ENCODE measurements at places on chromosomes 3 and 15.
A peak's percentile ranks its signal among the peaks of the same experiment; 100 is the strongest.

DNA sequence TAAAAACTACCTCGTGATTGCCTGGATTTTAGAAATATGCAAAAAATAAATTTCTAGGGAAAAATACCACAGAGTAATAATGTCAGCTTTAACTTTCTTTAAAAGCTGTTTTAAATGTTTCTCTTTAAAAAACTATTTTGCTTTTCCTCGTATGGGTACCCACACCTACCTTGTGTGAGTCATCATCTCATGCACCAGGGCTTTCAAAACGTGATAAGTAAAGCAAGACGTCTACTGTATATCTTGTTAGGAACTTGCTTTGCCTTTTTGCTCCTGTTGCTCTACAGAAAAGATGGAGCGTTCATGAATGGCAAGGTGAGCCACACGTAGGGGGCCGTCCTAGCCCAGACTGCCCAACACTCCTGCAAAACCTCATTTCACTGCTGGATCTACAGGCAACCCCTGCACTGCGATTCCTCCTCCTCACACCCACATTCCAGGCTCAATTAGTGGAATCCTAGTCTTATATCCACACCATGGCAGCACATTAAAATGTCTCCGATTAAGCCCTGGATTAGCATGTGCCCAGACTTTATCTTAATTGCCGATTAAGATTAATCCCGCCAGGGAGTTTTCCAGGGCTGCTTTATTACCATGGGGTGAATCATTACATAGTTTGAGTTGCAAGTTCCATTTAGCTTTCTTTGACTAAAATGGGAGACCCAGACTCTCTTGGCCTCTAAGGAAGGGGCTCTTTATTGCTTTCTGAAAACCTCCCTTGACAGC lies 293.6 kb upstream of the ICE2 start:
- no peaks in the 10 kb centered on the region for H3K4me1 ChIP-seq
- no peak overlapping the region for H3K27ac ChIP-seq
- H3K36me3 ChIP-seq: peaks cover under 1% of the 10 kb centered on the region

GRCh38 chr3:136804813-136805212 lies 14.1 kb upstream of the SLC35G2 start:
- H3K36me3 ChIP-seq: peaks cover 2% of the 10 kb centered on the region
- H3K4me3 ChIP-seq: no peak overlapping the region
- H3K4me1 ChIP-seq: peaks cover 10% of the 10 kb centered on the region
- H3K27ac ChIP-seq: no peak overlapping the region
- DNase-seq: no peak
- H3K27me3 ChIP-seq: peaks cover 2% of the 10 kb centered on the region

GRCh38 chr15:40793216-40793989 lies 13.5 kb upstream of the ZFYVE19 start:
- no peak overlapping the region for H3K27ac ChIP-seq
- no peak for DNase-seq
- H3K36me3 ChIP-seq: peaks cover 6% of the 10 kb centered on the region
- no peaks in the 10 kb centered on the region for H3K27me3 ChIP-seq
- H3K4me3 ChIP-seq: no peak overlapping the region
- peaks cover 16% of the 10 kb centered on the region for H3K4me1 ChIP-seq

DNA sequence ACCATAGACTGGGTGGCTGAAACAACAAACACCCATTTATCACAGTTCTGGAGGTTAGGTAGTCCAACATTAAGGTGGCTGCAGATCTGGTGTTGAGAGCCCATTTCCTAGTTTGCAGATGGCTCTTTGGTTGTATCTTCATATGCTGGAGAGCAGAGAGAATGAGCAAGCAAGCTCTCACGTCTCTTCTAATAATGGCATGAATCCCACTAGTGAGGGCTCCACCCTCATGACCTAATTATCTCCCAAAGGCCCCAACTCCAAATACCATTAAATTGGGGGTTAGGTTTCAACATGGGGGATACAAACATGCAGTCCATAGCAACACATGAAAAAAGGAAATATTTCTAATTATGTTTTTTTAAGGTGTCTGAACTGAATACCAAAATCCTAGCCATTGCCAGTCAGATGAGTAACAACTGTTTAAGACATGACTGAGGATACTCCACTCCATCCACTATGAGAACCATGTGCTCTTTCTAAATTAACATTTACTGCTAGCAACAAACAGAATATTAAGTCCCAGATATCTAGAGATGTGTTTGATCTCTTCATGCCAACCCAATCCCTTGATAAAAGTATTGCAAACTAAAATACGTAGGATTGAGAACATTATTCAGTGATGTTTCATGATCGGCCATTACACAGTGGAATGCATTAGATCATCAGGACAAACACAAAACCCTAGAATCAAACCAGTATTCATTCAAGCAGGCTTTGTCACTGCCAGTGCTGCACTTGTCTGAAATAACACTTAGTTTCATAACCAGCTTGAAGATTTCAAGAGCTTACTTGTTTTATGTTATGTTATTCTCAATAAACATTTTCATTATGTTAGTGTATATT lies 340.3 kb downstream of the SLC9A9 start:
- no peak overlapping the region for H3K27ac ChIP-seq
- H3K36me3 ChIP-seq: no peaks in the 10 kb centered on the region
- H3K4me1 ChIP-seq: no peaks in the 10 kb centered on the region
- H3K4me3 ChIP-seq: no peak overlapping the region
- no peak for DNase-seq
- no peaks in the 10 kb centered on the region for H3K27me3 ChIP-seq

DNA sequence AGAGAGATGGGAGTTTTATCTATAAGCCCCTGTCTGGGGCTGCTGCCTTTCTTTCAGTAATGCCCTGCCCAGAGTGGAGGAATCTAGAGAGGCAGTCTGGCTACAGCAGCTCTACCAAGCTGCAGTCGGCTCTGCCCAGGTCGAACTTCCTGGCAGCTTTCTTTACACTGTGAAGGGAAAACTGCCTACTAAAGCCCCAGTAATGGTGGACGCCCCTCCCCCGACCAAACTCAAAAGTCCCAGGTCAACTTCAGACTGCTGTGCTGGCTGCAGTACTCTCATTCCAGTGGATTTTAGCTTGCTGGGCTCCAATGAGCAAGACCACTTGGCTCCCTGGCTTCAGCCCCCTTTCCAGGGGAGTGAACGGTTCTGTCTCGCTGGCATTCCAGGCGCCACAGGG lies 65.9 kb upstream of the RARB start:
- no peak for DNase-seq
- no peaks in the 10 kb centered on the region for H3K4me1 ChIP-seq
- H3K27ac ChIP-seq: no peak overlapping the region
- H3K4me3 ChIP-seq: no peak overlapping the region
- no peaks in the 10 kb centered on the region for H3K27me3 ChIP-seq
- H3K36me3 ChIP-seq: no peaks in the 10 kb centered on the region

DNA sequence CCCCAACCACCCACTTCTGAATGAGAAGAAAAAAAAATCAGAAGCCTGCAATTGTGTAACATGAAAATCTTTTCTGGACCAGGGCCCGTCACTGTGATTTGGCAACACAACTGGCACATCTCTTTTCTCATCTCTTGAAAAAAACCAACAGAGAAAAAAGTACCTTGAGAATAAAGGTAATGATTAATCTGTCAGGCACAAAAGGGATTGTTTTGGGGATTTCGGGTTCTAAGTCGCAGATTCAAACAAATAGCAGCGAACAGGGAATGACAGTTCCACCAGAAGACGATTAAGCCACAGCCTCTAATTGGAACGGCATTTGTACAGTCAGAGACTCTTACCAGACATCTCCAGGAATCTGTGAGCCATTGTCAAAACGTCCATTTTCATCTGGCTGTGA lies at the start of gene AQP9:
Gene AQP9 (plus strand): TSS at position 276 of the 400 bp plus-strand sequence. CDS start 185 bp downstream, outside the sequence.
- no peak within 1 kb of the TSS for H3K4me3 ChIP-seq
- H3K27me3 ChIP-seq: peaks cover 43% of the 10 kb centered on the region
- no peak within 1 kb of the TSS for H3K27ac ChIP-seq
- H3K4me1 ChIP-seq: no peaks in the 10 kb centered on the region
- no peak for DNase-seq
- H3K36me3 ChIP-seq: no peaks in the 10 kb centered on the region

GRCh38 chr15:77800305-77800704 lies 167.6 kb upstream of the LINGO1 start:
- H3K27me3 ChIP-seq: no peaks in the 10 kb centered on the region
- no peak overlapping the region for H3K4me3 ChIP-seq
- H3K27ac ChIP-seq: no peak overlapping the region
- no peak for DNase-seq

DNA sequence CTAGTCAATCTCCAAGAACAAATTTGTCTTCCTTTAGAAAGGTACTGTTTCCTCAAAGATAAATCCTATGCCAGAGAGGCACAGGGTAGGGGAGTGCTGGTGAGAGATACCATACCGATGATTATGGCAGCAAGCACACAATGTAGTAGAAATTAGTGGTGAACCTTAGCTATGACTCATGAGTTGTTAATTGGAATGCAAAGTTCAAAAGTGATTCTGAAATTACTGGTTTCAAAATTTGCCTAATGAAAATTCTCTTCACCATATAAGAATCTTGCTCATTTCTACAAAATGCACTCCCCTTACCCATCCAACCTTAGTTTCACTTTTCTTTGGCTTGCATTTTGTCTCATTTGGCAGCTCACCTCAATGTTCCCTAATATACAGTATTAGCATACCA lies 139.5 kb upstream of the SLC2A2 start:
- H3K27me3 ChIP-seq: no peaks in the 10 kb centered on the region
- H3K4me1 ChIP-seq: peaks cover 19% of the 10 kb centered on the region
- H3K4me3 ChIP-seq: peak overlapping the region; percentile 38
- H3K27ac ChIP-seq: peak overlapping the region; percentile 82

DNA sequence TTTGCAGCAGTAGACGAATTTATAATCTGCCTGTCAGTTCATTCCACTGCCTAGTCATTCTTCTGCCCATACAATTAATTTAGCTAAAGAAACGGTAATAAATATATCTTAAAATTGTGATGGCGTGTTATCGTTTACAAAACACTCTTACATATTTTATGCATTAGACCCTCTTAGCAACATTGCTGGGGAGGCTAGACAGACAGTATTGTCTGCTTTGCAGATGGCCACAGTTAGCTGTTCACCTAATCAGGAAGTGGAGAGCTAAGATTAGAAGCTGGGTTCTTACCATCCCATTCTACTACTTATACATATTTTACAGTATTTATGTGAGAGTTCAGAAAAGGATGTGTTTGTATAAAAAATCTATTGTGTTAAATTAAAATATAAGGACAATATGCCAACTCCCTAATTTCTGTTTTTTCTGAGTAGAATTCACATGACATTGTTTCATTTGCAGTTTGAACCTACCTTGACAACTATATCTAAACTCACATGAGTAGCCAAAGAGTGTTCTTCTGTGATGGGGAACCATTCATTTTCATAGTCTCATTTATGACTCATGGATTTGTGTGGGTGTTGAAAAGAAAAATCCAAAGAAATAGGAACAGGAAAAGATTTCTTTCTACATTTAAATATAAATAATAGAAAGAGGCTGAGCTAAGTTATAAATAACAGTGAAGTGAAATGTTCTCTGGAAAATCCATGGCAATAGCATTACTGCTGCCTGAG lies 41.7 kb upstream of the C3orf80 start:
- no peak overlapping the region for H3K4me3 ChIP-seq
- no peak for DNase-seq
- H3K4me1 ChIP-seq: no peaks in the 10 kb centered on the region
- no peak overlapping the region for H3K27ac ChIP-seq

GRCh38 chr15:69730281-69731080 lies 277.9 kb downstream of the RPLP1 start:
- no peak for DNase-seq
- peaks cover 17% of the 10 kb centered on the region for H3K4me1 ChIP-seq
- H3K36me3 ChIP-seq: no peaks in the 10 kb centered on the region
- no peak overlapping the region for H3K4me3 ChIP-seq

- H3K36me3 ChIP-seq: peaks cover 2% of the 10 kb centered on the region
- no peak for DNase-seq
- H3K27ac ChIP-seq: no peak overlapping the region
- peaks cover 13% of the 10 kb centered on the region for H3K27me3 ChIP-seq
- peaks cover 34% of the 10 kb centered on the region for H3K4me1 ChIP-seq
These were observed 35.5 kb downstream of the DZIP1L start for GRCh38 chr3:138079901-138080300.

- H3K27ac ChIP-seq: no peak overlapping the region
- H3K36me3 ChIP-seq: no peaks in the 10 kb centered on the region
- no peak overlapping the region for H3K4me3 ChIP-seq
- H3K27me3 ChIP-seq: no peaks in the 10 kb centered on the region
These were observed 339.7 kb upstream of the EPHA3 start for GRCh38 chr3:88767746-88768145.

DNA sequence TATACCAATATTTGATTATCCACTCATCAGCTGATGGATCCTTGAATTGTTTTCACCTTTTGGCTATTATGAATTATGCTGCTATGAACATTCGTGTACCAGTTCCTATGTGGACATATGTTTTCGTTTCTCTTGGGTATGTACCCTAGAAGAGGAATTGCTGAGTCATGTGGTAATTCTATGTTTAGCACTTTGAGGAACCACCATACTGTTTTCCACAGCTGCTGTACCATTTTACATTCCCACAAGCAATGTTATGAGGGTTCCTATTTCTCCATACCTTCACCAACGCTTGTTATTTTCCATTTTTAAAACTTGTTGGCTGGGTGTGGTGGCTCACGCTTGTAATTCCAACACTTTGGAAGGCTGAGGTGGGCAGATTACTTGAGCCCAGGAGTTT lies 62.9 kb downstream of the RPLP1 start:
- H3K36me3 ChIP-seq: no peaks in the 10 kb centered on the region
- H3K27me3 ChIP-seq: peaks cover 39% of the 10 kb centered on the region
- H3K4me1 ChIP-seq: peaks cover 5% of the 10 kb centered on the region
- no peak overlapping the region for H3K4me3 ChIP-seq
- no peak for DNase-seq

DNA sequence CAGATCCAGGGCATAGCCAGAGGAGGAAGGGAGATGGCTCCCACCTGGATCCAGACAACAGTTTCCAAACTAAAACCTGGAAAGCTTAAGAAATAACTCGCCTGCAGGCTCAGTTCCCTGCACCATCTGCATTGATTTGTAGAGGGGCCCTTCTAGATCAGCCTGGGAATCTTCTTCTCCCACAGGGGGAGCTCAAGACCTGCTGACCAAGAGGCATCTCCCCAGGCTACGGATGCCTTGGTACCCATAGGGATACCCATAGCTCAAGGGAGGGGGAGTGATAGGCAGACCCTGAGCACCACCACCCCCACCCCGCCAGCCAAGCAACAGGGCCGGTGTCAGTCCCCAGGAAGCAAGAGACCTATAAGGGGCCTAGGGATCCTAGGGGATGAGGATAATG lies 28.0 kb upstream of the DCLK3 start:
- DNase-seq: no peak
- H3K27ac ChIP-seq: no peak overlapping the region
- H3K4me1 ChIP-seq: no peaks in the 10 kb centered on the region

DNA sequence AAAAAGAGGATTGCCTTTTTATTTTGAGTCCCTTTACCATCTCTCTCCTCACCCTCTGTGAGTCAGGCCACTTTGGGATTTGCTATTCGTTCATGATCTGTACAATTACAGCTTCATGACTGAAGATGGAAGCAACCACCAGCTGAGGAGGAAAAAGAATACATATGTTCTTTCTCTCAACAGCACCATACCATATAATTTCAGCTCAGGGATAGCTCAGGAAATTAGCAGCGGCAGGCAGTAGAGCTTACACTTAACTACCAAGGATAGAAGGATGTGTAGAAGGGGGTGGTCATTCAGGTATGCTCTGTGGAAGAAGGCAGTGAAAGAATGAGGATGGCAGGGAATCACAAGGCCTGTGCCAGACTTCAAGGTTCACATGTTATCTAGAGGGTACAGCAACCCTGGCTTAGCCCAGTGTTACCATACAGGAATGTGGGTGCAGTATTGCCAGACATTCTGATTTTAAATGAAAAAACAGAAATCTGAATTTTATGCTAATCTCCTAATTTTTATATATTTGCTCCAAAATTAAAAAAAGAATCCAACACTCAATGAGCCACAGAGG lies 17.9 kb downstream of the PLS1 start:
- no peaks in the 10 kb centered on the region for H3K36me3 ChIP-seq
- DNase-seq: no peak
- peaks cover 2% of the 10 kb centered on the region for H3K27me3 ChIP-seq
- no peaks in the 10 kb centered on the region for H3K4me1 ChIP-seq

Measured in activated CD8-positive, alpha-beta memory T cell treated with anti-CD3 and anti-CD28 coated beads, Interleukin-2, amount 10 ng/mL, durations not matched to agents 7 days and 5 days (primary cell).